ENCODE measurements at places on chromosomes 16 and 17.

DNA sequence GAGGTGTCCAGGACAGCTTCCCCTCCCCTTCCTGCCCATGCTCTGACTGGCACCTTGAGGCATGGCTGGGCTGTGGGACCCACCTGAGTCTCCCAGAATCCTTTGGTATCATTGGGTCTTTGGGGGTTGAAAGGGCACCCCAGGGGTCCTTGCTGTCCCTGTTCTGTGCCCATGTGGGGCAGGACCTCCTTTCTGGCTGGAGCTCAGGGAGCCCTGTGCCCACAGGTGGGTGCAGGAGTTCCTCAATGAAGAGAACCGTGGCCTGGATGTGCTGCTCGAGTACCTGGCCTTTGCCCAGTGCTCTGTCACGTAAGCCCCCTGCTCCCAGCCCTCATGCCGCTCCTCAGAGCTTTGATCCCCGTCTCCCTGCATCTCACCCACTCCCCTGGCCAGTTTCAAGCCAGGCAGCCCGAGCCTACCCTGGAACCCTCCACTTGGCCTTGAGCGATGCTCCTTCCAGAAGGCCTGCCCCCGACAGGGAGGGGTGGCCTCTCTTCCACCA lies 11.8 kb downstream of the FMNL1 start:
- DNase-seq, result no peak

GRCh38 chr17:71682174-71682494 lies 438.7 kb upstream of the SOX9 start:
- DNase-seq, result no peak

- DNase-seq, result no peak
Measured at GRCh38 chr16:89633064-89633631, 19.7 kb downstream of the DPEP1 start.

DNA sequence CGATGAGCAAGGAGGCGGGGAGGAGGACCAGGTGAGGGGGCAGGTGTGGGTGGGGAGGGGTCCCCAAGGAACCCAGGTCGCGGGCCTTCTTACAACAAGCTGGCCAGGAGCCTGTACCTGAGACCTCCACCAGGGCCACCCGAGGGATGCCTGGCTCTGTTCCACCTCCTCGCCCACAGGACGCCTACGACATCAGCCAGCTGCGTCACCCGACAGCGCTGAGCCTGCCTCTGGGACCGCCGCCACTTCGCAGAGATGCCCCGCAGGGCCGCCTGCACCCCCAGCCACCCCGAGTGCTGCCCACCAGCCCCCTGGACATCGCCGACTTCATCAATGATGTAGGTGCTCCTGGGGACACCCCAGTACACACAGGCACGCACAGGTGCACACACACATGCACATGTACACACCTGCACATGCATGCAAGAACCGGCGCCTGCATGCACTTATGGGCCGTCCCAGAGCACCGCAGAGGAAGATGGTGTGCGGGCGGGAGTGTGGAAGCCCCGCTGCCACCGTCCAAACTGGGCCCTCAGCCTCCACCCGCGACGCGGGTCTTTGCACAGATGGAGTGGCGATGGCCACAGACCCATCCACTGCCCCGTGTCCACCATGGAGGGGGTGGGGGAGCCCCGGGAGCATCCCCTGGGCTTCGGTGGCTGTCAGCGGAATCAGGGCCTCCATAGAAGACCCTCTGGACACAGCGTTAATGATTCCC lies 6.6 kb downstream of the SLC22A31 start:
- no peak for DNase-seq

- no peak for DNase-seq
Measured at GRCh38 chr17:64632606-64633005, 29.5 kb downstream of the SMURF2 start.

GRCh38 chr16:56669005-56669839 lies at the start of gene MT1H:
Gene MT1H, plus strand, starts transcription at chr16:56669814. Its CDS starts 71 bp downstream, at chr16:56669885.
- DNase-seq, result peak; percentile 35

DNA sequence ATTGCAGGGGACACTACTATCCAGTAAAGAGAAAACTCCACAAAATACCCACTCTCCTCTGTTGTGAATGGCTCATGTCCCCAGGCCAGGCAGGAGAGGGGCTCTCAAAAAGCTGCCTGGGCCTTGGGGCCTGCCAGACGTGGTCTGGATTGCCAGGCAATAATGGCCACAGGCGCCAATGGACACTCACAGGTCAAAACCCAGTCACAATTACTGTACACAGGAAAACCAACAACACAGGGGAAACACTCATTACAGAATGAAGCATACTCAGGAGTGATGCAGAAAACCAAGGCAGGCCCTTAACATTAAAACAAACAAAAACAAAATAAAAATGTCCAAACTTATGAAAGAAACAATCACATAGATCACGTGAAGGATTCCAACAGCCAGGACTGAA lies 35.1 kb upstream of the SREBF1 start:
- DNase-seq, result no peak

GRCh38 chr16:10647721-10648296 lies 46.9 kb downstream of the TEKT5 start:
- DNase-seq, result no peak

DNA sequence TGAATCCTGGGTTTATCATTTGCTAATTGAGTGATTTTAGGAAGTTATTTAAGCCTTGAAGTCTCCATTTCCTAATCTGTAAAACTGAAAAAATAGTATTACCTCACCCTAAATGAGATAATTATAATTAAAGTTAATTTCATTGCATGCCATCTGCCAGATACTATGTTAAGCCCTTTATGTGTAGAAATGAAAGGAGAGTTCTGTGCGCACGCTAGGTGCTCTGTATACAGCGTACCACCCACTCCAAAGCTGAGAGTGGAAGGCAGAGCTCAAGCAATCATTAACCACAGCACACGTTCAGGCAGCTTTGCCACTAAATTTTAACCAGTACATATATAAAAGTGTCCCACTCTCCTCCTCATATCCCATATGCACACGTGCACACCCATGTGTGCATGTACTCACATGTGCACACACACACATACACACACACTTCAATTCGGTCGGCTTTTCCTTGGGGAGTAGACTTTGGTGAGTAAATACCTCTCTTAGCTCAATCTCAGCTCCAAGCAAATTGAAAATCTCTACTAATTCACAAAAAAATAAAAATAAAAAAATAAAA lies 204.8 kb downstream of the GRIN2A start:
- no peak for DNase-seq

- no peak for DNase-seq
Measured at GRCh38 chr16:4487955-4488498, 11.8 kb downstream of the HMOX2 start.

- peak; percentile 94 for DNase-seq
Measured at GRCh38 chr17:2064980-2065785, 10.3 kb downstream of the HIC1 start.

GRCh38 chr17:12492450-12492849 lies 173.2 kb upstream of the MYOCD start:
- no peak for DNase-seq

- DNase-seq, result no peak
Measured at GRCh38 chr16:82363026-82363816, 193.2 kb upstream of the MPHOSPH6 start.

DNA sequence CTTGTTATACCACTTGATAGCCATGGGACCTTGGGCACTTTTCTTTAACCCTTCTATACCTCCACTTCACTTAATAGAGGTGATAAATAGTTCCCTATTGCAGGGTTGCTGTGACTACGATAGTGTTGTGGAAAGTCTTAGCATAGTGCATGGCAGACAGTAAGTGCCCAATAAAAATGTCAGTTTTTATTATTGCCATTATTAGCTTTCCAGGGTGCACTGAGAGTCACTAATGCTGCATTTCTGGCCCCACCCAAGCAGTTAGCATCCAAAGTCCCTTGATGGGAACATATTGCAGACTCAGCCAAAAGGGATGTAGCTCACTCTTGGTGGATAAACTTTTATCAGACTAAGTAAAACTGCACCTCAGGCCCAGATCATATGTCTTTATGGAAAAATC lies 41.5 kb upstream of the TEKT3 start:
- no peak for DNase-seq

DNA sequence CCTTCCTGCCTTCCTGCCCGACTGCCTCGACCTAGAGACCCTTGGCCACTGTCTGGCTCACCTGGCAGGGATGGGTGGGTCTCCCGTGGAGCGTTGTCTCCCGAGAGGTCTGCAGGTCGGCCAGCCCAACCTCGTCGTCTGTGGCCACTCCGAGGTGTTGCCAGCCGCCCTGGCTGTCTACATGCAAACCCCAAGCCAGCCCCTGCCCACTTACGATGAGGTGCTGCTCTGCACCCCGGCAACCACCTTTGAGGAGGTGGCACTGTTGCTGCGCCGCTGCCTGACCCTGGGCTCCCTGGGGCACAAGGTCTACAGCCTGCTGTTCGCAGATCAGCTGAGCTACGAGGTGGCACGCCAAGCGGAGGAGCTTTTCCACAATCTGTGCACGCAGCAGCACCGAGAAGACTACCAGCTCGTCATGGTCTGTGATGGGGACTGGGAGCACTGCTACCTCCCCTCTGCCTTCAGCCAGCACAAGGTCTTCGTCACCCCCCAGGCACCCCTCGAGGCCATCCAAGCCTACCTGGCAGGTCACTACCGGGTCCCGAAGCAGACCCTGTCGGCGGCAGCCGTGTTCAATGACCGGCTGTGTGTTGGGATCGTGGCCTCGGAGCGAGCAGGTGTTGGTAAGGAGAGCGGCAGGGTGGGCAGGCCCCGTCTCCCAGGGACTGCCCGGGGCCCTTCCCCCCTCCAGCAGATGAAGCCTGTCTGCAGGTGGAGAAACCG lies 75.1 kb upstream of the ENDOV start:
- DNase-seq, result no peak

- DNase-seq, result no peak
Measured at GRCh38 chr17:65374966-65375365, 186.5 kb downstream of the AXIN2 start.

DNA sequence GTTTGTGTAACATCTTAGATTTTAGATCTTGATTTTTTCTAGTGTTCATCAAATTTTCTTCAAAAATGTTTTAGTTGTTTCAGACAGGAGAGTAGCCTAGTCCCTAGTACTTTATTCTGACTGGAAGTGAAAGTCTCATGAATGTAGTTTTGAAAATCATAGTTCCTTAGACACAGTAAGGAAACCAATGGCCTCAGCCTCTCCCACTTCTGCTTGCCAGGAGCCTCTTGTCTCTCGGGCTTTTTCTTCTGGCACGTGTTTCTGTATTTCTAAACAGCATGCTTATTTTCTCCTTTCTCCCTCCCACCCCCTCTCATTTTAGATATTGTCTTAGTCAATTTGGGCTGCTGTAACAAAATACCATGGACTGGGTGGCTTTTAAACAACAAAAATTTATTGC lies 9.8 kb downstream of the SLFN5 start:
- no peak for DNase-seq

DNA sequence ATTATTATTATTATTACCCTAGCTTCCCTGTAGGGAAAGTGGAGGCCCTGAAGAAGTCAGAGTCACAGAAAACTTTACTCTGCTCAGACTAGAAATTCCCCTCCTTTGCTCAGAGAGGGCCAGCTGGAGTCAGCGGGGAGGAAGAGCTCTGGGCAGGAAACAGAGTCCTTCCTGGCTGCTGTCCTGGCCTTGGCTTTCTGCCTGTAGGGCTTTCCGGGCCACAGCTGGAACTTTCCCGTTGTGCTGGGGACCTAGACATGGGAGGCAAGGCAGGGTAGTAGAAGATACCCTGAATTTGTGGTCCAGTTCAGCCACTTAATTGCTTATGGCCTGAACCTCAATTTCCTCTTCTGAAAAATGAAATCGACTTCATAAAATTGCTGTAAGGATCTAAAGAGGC lies 14.0 kb upstream of the CCL2 start:
- DNase-seq, result no peak

- no peak for DNase-seq
Measured at GRCh38 chr16:73355981-73356380, 308.1 kb upstream of the ZFHX3 start.

DNA sequence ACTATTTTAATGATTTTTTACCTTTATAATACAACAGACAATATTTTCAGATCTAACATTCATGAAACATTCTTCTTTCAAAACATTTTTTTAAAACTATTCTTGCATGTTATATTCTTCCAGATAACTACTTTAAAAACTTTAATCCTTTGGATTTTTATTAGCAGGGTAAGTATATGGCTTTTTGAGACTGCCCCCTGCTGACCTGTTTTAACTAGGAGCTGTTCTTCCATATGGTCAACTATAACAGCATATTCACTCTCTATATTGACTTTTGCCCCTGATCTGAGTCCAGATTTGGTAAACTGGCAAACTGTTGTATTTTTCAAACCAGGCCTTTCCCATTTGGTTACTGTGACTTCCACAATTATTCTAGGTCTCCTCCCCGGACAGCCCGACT lies 16.5 kb downstream of the ZNF18 start:
- no peak for DNase-seq

DNA sequence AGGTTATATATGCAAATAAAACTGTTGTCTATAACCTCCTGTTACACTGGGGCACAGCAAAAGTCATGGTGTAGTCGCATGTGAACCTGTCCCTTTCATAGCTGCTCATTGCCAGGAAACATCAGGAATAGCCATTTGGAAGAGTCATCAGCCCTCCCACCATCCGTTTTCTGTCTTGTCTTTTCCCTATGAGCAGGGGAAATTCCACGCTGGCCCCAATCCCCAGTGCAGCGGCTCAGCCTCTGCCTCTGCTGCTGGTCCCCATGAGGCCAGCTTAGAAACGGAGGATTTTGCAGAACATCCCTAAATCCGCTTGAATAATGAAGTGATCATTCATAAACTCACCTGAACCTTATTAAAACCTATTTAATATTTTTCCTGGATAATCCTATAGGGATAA lies 10.5 kb downstream of the MAPT start:
- DNase-seq, result no peak

DNA sequence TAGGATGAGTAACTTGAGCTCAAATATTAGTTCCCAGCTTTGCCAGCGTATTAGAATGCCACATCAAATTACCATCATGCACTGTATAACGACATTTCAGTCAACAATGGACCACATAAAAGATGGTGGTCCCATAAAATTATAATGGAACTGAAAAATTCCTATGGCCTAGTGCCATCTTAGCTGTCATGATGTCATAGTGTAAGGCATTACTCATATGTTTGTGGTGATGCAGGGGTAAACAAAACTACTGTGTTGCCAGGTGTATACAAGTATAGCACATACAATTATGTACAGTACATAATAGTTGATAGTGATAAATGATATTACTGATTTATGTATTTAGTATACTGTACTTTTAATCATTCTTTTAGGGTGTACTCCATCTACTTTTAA lies 54.4 kb upstream of the NETO2 start:
- DNase-seq, result no peak

- DNase-seq, result no peak
Measured at GRCh38 chr17:72955391-72956140, 136.9 kb downstream of the SLC39A11 start.

GRCh38 chr17:76683011-76683755 lies 27.6 kb downstream of the MXRA7 start:
- DNase-seq, result no peak

All from H9 (cell line).